ENCODE measurements at places on chromosomes 6 and 20.

- DNase-seq = no peak
Observed at GRCh38 chr6:18509871-18510643, 122.9 kb downstream of the RNF144B start.

- DNase-seq = no peak
Observed at GRCh38 chr6:157392927-157393668, 12.1 kb downstream of the ZDHHC14 start.

GRCh38 chr20:25508083-25508770 lies 77.1 kb downstream of the NINL start:
- no peak for DNase-seq

- DNase-seq = no peak
Observed at GRCh38 chr6:130587778-130588520, 222.1 kb downstream of the TMEM200A start.

- DNase-seq = no peak
Observed at GRCh38 chr6:154292855-154293519, 63.6 kb downstream of the IPCEF1 start.

DNA sequence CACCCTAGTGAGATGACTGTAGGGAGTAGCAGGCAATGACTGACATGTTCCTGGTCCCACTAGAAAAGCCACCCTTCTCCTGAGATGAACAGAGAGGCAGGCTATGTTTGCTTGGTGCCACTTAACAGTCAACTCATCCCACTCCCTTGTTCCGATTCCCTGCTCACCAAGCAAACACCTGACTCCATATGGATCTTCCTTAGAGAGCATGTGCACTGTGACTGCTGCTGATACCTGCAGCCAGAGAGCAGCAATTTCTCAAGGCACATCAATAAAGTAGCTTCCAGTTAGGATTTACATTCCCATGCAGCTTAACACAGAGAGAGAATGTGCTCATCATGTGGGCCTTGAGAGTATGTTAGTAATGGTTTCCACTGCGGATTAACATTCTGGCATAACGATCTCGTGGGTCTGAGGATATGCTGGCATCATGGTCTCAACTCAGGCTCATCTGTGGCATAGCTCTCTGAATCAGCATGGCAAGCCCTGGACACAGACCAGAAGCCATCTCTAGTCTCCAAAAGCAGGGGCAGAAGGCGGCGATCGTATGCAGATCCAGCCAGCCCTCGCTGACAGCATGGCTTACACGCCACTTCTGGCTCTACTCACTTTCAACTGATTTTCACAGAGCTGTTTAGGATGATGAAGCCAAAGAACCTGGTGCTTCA lies 43.9 kb downstream of the ATXN1 start:
- DNase-seq = no peak

- no peak for DNase-seq
Observed at GRCh38 chr20:58640446-58640845, 10.6 kb upstream of the STX16 start.

Measured in activated T-cell treated with anti-CD3 and anti-CD28 coated beads for 4 hours (primary cell).